Activated CD4-positive, alpha-beta T cell treated with anti-CD3 and anti-CD28 coated beads for 4 hours (primary cell): ENCODE measurements at places on chromosomes 4 and X.
A peak's percentile ranks its signal among the peaks of the same experiment; 100 is the strongest.

- DNase-seq, result no peak
These were observed 405.8 kb upstream of the CPEB2 start for GRCh38 chr4:14596437-14596836.

DNA sequence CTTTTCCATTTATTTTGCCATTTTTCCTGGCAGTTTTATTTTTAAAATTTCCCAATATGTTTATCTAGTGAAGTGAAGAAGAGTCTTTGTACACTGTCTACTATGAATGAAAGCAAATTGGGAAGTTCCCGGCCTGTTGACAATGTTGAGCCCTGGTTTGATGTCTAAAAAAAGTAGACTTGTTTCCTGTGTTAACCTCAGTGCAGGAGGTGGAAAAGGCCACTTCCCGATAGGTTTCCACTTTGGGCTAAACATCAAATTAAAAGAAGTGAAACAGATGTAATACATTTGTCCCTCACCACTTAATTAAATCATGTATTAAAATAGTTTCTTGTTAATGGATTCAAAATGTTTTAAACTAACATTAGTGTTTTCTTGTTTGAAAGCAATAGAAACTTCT lies 30.0 kb downstream of the BBS12 start:
- DNase-seq, result no peak

- DNase-seq, result no peak
These were observed 320.1 kb upstream of the PPARGC1A start for GRCh38 chr4:24209906-24210305.

DNA sequence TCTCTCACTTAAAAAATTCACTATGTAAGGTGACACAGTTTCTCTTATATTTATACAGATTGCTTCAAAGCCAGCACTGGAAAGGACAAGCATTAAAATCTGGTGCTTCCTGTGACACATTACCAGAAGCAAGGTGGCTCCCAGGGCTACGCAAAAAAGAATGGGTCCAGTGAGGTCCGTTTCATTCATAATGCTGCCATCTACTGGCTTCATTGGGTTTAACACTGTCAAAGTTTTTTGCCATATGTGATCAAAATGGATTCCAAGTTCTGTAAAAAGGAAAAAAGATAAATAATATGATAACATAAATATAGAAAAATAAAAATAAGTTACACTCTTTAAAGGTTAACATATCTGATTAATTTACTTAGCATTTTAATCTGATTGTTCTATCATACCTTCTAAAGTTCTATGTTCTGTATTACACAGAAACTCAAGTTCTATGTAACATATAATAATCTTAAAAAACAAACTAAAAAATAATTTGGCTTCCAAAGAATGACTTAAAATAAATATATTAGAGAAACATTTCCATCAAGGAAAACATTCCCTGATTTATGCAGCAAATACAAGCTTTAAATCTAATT lies 22.1 kb downstream of the YIPF7 start:
- DNase-seq, result peak; percentile 31

DNA sequence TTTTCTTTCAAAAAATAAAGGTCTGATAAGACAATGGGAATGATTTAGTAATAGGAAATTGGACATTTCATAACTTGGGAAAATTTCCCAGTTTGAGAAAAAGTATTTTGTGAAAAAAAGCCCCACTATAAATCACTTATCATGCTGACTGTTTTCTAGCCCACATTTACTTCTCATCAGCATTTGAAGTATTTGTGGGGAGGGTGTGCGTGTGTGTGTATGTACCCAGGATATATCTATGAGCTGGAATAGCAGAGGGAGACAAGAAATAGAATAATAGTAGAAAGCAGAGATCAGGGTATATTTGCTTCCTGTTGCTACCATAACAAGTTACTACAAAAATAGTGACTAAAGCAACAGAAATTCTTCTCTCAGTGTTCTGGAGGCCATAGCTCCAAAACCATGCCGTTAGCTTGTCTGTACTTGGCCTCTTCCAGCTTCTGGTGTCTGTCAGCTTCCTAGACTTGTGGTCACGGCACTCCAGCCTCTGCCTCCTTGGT lies 139.8 kb downstream of the PTTG2 start:
- DNase-seq, result no peak

DNA sequence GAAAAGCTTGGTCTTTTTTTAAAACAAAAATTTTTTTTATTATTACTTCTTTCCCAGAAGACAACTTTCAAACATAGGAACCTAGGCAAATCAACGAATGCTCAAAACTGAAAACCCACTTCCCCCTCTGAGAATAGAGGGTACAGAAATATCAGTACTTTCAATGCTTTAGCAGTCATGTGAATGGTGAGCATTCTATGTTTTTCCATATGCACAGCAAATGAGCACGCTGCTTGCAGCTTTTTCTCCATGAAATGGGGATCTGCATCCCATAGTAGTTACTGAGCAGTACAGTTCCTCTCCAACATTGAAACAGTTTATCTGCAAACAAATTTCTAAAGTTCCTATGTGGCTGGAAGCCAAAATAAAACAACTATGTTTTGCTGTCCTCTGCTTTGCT lies 108.4 kb upstream of the BMP2K start:
- DNase-seq, result no peak

GRCh38 chr4:3634894-3635820 lies 102.9 kb upstream of the LRPAP1 start:
- no peak for DNase-seq

- peak; percentile 9 for DNase-seq
These were observed 11.4 kb upstream of the MCUB start for GRCh38 chr4:109548655-109549054.

DNA sequence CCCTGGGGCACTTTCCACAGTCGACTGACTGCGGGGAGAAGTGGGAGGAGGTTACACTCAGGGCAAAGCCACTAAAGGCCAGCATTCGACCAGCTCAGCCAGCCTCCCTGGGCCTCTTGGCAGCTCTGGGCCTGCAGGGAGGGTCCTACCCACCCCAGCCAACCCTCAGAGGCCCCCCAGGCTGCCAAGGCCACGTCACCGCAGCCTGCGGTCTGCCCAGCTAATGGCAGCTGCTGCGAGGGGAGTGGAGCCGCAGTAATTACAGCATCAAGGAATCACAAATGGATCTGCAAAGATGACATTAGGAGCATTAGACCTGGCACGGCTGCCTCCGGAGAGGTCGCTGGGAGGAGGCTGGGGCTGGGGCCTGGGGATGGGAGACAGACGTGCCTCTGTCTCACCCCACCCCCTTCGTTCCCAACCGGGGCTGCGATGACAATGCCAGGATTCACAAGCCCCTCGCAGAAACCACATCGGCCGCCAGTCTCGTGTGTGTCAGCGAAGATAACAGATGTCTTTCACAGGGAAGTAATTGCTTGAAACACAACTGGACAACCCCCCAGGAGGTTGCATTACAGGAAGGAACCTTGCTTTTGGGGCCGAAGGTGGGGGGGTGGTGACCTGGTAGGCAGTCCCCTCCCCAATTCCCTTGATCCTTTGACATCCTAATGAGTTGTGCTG lies 367.6 kb downstream of the BCOR start:
- no peak for DNase-seq

DNA sequence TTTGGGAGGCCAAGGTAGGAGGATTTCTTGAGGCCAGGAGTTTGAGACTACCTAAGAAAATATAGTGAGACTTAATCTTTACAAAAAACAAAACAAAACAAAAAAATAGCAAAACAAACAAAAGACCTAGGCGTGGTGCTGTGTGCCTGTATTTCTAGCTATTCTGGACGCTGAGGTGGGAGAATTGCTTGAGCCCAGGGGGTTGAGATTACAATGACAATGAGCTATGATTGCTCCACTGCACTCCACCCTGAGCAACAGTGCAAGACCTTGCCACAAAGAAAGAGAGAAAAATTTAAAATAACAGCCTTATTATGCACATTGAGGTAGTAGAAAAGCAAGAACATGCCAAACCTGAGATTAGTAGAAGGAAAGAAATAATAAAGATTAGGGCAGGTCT lies 657.7 kb downstream of the PDHA2 start:
- DNase-seq, result no peak

DNA sequence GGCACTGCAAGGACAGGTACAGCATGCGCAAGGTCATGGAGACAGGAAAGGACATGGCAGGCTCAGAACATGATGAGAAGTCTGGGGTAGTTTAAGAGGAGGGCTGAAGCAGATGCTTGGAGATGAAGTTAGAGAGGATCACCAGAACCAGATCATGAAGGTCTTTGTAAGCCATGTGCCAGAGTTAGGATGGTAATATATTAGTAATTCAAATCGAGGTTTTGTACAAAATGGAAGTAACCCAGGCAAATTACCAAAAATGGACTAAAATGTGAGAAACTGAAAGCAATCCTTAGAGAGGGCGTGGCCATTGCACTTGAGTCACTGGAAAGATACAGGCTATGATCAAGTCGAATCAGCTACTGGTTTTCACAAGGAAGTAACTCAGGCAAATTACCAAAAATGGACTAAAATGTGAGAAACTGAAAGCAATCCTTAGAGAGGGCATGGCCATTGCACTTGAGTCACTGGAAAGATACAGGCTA lies 13.5 kb downstream of the RXFP1 start:
- no peak for DNase-seq
